ENCODE measurements at places on chromosomes 1 and 21. TPM values are rescaled to one million over a fixed set of nuclear protein-coding genes. Genes with fewer than 3 reads are reported as not detected.

The TNFRSF18 gene
- polyA plus RNA-seq: 3.9 TPM

The ROR1 gene
- polyA plus RNA-seq: under 0.01 TPM

The GJC2 gene
- not detected for polyA plus RNA-seq

The UBASH3A gene
- polyA plus RNA-seq: not detected

The FMOD gene
- 9.5 TPM for polyA plus RNA-seq

The ATP1B1 gene
- 54.7 TPM for polyA plus RNA-seq

The MOB3C gene
- 12.0 TPM for polyA plus RNA-seq

The ABCG1 gene
- polyA plus RNA-seq: 10.2 TPM

The KMO gene
- polyA plus RNA-seq: 1.8 TPM

The OR6K2 gene
- not detected for polyA plus RNA-seq

The IGSF9 gene
- 11.4 TPM for polyA plus RNA-seq

The ADGRL4 gene
- polyA plus RNA-seq: 0.92 TPM

The PEAR1 gene
- 3.8 TPM for polyA plus RNA-seq

The CCDC185 gene
- not detected for polyA plus RNA-seq

The PPIAL4G gene
- not detected for polyA plus RNA-seq

DNA sequence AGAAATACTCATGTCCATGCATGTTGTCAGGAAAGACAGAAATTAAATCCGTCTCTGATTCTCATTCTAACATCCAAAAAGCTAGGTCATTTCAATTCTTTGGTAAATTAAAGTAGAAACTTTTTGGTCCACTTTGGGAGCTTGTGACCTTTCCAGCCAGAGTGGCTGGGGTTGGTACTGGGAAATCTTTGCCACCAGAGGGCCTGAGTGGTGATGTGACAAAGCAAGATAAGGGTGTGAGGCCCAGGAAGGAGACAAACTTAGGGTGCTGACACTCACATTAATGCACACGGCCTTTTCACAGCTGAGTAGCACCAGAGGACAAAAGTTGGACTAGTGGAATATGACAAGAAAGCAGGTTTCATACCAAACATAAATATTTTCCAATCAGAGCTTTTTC is 144.3 kb downstream of the DNM3 start:
- H3K27ac ChIP-seq: no peak overlapping the region
- H3K36me3 ChIP-seq: no peaks in the 10 kb centered on the region
- no peak overlapping the region for H3K4me3 ChIP-seq
- no peak for DNase-seq
- H3K27me3 ChIP-seq: no peaks in the 10 kb centered on the region

- no peak overlapping the region for H3K27ac ChIP-seq
- no peak overlapping the region for H3K4me3 ChIP-seq
- no peaks in the 10 kb centered on the region for H3K4me1 ChIP-seq
Observed at GRCh38 chr1:114456586-114456985, 54.4 kb downstream of the TRIM33 start.

DNA sequence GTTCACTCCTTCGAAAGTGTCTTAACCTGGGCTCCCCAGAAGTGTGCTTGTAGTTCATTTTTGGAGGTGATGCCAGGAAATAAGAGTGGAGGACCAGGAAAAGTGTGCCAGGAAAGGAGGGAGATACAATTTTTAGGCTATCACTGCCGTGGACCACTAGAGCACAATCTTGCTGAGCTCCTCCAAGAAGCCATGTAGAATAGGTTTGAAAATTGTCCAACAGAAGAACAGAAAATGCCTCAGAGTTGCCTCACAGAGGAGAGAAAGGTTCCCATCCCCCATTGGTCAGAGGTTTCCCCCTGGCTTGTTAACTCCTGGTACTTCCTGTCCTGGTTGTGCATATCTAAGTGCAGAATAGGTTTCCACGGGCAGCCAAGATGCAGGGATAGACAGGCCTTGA is 41.6 kb downstream of the CATSPERE start:
- no peaks in the 10 kb centered on the region for H3K4me1 ChIP-seq
- no peak for DNase-seq
- H3K27me3 ChIP-seq: no peaks in the 10 kb centered on the region

DNA sequence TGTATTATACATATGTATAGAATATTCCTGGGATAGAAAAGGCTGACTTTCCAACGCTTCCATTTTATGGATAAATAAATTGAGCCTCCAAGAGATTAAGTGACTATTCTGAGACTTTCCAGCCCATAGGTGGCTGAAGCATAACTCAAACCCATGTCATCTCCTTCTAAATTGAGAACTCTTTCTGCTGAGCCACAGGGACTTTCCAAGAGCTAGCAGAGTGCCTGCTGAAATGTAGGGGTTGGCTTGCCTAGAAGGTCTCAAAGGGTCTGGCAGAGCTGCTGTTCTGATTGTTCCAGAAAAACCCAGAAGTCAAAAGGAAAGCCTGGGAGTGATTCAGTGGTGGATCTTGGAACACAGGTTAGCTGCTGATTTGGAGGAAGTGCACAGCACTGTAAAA is 146.4 kb upstream of the BEND5 start:
- H3K36me3 ChIP-seq: no peaks in the 10 kb centered on the region
- no peaks in the 10 kb centered on the region for H3K27me3 ChIP-seq
- no peak for DNase-seq
- peaks cover 19% of the 10 kb centered on the region for H3K4me1 ChIP-seq
- H3K4me3 ChIP-seq: no peak overlapping the region
- no peak overlapping the region for H3K27ac ChIP-seq

DNA sequence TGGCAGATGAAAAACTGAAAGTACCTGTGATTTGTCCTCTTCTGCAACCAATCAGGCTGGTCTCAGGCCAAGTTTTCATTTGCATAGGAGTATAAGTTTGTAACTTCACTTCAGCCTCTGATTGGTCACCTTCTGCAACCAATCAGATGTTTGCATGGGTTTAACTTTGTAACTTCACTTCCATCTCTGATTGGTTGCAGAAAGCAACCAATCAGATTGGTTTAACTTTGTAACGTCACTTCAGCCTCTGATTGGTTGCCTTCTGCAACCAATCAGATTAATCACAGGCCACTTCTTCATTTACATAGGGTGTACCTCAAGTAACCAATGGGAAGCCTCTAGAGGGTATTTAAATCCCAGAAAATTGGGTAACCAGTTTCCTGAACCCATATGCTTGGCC is 18.9 kb upstream of the TUT4 start:
- no peak overlapping the region for H3K4me3 ChIP-seq
- peaks cover 5% of the 10 kb centered on the region for H3K4me1 ChIP-seq
- DNase-seq: no peak
- H3K27ac ChIP-seq: no peak overlapping the region

DNA sequence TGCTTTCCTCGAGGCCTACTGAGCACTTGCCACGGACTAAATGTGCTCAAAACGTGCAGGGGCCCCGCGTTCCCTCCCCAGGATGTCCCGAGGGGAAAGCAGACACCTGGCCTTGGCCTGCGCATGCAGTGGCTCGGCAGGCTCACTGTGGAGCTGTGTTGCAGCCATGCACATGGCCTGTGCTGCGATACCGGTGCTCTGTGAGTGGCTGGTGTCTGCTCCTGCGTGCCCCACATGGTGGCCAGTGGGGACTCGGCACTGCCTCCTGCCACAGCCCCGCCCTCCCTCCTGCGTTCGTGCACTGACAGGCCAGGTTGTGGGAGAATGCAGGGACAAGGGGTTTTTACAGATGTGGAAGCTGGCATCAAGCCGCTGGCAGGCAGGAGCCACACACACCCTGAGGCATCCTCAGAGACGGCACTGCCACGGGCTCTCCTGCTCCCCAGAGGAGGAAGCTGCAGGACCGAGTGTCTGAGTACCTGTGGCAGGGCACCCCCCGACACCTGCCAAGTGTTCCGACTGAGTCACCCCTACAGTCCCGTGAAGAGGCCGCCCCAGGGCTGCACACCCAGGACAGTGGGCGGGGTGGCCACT is 16.9 kb upstream of the PTTG1IP start:
- DNase-seq: no peak
- no peak overlapping the region for H3K4me3 ChIP-seq
- peaks cover 11% of the 10 kb centered on the region for H3K27me3 ChIP-seq

GRCh38 chr1:29650041-29650400 is 413.7 kb downstream of the PTPRU start:
- H3K4me1 ChIP-seq: no peaks in the 10 kb centered on the region
- DNase-seq: no peak
- H3K4me3 ChIP-seq: no peak overlapping the region
- no peaks in the 10 kb centered on the region for H3K36me3 ChIP-seq

DNA sequence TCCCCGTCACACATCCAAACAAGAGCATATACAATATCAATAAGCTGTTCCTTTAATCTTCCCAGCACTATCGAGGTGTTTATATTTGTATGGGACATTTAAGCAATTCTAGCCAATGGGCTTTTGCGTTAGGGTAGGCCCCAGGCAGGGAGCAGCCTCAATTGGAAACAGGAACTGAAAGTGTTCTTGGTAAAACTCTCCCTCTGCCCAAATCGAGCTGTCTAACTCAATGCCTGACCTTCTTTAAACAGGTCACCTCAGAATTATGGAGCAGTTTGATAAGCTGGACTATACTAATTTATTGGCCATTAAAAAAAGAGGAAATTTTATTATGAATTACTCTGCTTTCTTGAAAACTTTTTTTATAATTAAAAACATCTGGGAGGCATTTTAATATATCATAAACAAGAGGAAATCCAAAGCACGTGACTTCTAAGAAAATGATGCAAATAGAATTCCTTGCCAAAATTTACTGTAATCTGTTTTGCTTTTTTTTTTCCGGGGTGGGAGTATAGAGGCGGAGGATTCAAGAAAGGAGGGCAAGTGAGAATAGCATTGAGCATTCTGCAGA is 498.1 kb downstream of the LMO4 start:
- H3K27me3 ChIP-seq: no peaks in the 10 kb centered on the region
- H3K36me3 ChIP-seq: no peaks in the 10 kb centered on the region
- no peak overlapping the region for H3K27ac ChIP-seq
- no peak overlapping the region for H3K4me3 ChIP-seq
- DNase-seq: peak; percentile 67
- no peaks in the 10 kb centered on the region for H3K4me1 ChIP-seq

GRCh38 chr1:246117066-246117791 is 389.9 kb downstream of the SMYD3 start:
- H3K27ac ChIP-seq: no peak overlapping the region
- no peaks in the 10 kb centered on the region for H3K4me1 ChIP-seq
- no peaks in the 10 kb centered on the region for H3K36me3 ChIP-seq
- H3K4me3 ChIP-seq: no peak overlapping the region

DNA sequence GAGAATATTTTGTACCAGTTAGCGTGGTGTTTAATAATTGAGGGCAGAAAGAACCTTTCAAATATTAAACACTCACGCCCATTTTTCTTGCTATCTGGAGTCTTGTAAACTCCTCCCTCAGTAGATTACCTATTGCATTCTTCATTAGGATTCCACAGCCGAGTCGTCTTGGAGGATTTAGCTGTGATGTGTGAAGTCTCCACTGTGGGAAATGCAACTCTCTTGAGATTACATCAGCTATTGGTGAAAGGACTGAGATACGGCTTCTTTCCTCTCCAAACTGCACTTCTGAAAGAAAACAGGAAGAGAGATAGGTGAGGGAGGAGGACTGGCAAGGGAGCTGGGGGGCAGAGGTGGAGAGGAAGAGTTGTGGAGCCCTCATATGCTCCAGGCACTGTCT is 36.1 kb downstream of the ACTA1 start:
- H3K27me3 ChIP-seq: peaks cover 3% of the 10 kb centered on the region
- no peaks in the 10 kb centered on the region for H3K4me1 ChIP-seq
- no peak overlapping the region for H3K4me3 ChIP-seq
- DNase-seq: no peak
- no peak overlapping the region for H3K27ac ChIP-seq
- no peaks in the 10 kb centered on the region for H3K36me3 ChIP-seq

DNA sequence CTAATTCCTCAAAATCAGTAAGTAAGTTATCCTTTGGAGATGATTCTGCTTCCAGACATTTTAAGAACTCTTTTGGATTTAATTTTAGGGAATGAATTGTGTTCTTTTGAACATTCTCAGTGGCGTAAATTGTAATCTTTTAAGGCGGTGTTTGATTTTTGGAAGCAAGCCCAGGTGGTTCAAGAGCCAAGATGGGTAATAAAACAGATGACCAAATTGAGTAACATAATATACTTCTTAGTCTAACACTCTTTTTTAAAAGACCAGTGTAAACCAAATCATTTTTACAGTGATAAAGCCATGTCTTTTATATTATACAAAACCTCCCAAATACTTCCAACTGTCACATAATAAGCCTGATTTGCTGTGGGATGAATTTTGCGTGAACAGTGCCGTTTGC is 133.8 kb downstream of the LRRC40 start:
- no peak overlapping the region for H3K27ac ChIP-seq
- H3K4me3 ChIP-seq: no peak overlapping the region
- no peaks in the 10 kb centered on the region for H3K36me3 ChIP-seq
- no peak for DNase-seq

GRCh38 chr1:238129677-238130076 is 239.0 kb upstream of the ZP4 start:
- H3K4me1 ChIP-seq: no peaks in the 10 kb centered on the region
- DNase-seq: no peak
- H3K27me3 ChIP-seq: no peaks in the 10 kb centered on the region
- H3K4me3 ChIP-seq: no peak overlapping the region
- H3K36me3 ChIP-seq: no peaks in the 10 kb centered on the region

- H3K27me3 ChIP-seq: no peaks in the 10 kb centered on the region
- no peak overlapping the region for H3K4me3 ChIP-seq
- H3K4me1 ChIP-seq: no peaks in the 10 kb centered on the region
- H3K27ac ChIP-seq: no peak overlapping the region
- H3K36me3 ChIP-seq: no peaks in the 10 kb centered on the region
- DNase-seq: no peak
Observed at GRCh38 chr1:81007024-81007423, 793.7 kb upstream of the ADGRL2 start.

- no peak overlapping the region for H3K4me3 ChIP-seq
- DNase-seq: no peak
- no peak overlapping the region for H3K27ac ChIP-seq
- H3K4me1 ChIP-seq: peaks cover 19% of the 10 kb centered on the region
Observed at GRCh38 chr1:206495493-206496046, 11.8 kb upstream of the RASSF5 start.

GRCh38 chr21:25558123-25558522 is 49.2 kb downstream of the MRPL39 start:
- H3K36me3 ChIP-seq: no peaks in the 10 kb centered on the region
- no peak overlapping the region for H3K4me3 ChIP-seq
- peaks cover 9% of the 10 kb centered on the region for H3K4me1 ChIP-seq
- no peak for DNase-seq
- no peaks in the 10 kb centered on the region for H3K27me3 ChIP-seq

- H3K27me3 ChIP-seq: no peaks in the 10 kb centered on the region
Observed at GRCh38 chr21:43681650-43682049, 22.3 kb downstream of the RRP1B start.

- DNase-seq: no peak
- no peaks in the 10 kb centered on the region for H3K27me3 ChIP-seq
- no peak overlapping the region for H3K27ac ChIP-seq
- no peak overlapping the region for H3K4me3 ChIP-seq
- no peaks in the 10 kb centered on the region for H3K4me1 ChIP-seq
- no peaks in the 10 kb centered on the region for H3K36me3 ChIP-seq
Observed at GRCh38 chr1:116794371-116794770, 40.1 kb downstream of the CD2 start.

DNA sequence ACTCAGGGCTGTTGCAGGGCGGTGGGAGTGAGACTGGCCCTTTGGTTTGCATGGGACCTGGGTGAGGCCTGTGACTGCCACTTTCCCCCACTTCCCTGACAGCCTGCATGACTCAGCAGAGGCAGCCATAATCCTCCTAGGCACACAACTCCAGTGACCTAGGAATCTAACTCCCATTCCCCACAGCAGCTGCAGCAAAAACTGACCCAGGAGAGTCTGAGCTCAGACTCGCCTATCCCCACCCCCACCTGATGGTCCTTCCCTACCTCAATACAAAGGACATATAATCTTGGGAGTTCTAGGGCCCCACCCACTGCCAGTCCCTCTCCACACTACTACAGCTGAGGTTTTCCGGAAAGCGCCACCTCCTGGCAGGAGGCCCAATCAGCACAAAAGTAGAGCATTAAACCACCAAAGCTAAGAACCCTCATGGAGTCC is 26.7 kb downstream of the NDC1 start:
- no peak for DNase-seq
- H3K4me3 ChIP-seq: no peak overlapping the region
- no peaks in the 10 kb centered on the region for H3K4me1 ChIP-seq
- peaks cover 15% of the 10 kb centered on the region for H3K36me3 ChIP-seq
